ENCODE measurements at places on chromosomes 2 and 18.

- no peak for DNase-seq
These were observed 42.4 kb downstream of the THUMPD2 start for GRCh38 chr2:39736640-39737039.

GRCh38 chr2:227308784-227309183 is 16.3 kb upstream of the MFF start:
- no peak for DNase-seq

GRCh38 chr18:33644494-33644893 is 66.5 kb downstream of the ASXL3 start:
- DNase-seq, result no peak

- no peak for DNase-seq
These were observed 43.2 kb upstream of the GPR75 start for GRCh38 chr2:53903011-53903410.

GRCh38 chr2:37447446-37447845 is 103.0 kb downstream of the QPCT start:
- DNase-seq, result no peak

- DNase-seq, result no peak
These were observed 29.4 kb downstream of the GPD2 start for GRCh38 chr2:156465573-156465972.

DNA sequence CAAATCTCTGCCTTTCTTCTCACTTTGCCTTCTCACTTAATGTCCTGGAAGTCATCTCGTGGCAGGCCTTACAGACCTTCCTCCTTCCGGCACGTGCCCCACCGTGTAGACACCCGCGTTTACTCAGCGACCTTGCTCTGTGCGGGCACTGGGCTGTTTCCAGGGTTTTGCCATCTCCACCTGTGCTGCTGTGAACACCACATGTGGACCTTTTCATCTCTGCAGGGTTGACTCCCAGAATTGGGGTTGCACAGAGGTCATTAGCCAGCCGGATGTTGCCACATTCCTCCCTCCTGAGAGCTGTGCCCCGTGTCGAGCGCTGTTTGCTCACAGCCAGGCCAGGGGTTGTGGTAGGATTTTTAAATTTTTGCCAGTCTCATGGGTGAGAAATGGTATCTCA is 25.4 kb downstream of the KCNG2 start:
- no peak for DNase-seq

- no peak for DNase-seq
These were observed 9.5 kb upstream of the PROC start for GRCh38 chr2:127408807-127409099.

- no peak for DNase-seq
These were observed 167.8 kb downstream of the NRP2 start for GRCh38 chr2:205850132-205850531.

DNA sequence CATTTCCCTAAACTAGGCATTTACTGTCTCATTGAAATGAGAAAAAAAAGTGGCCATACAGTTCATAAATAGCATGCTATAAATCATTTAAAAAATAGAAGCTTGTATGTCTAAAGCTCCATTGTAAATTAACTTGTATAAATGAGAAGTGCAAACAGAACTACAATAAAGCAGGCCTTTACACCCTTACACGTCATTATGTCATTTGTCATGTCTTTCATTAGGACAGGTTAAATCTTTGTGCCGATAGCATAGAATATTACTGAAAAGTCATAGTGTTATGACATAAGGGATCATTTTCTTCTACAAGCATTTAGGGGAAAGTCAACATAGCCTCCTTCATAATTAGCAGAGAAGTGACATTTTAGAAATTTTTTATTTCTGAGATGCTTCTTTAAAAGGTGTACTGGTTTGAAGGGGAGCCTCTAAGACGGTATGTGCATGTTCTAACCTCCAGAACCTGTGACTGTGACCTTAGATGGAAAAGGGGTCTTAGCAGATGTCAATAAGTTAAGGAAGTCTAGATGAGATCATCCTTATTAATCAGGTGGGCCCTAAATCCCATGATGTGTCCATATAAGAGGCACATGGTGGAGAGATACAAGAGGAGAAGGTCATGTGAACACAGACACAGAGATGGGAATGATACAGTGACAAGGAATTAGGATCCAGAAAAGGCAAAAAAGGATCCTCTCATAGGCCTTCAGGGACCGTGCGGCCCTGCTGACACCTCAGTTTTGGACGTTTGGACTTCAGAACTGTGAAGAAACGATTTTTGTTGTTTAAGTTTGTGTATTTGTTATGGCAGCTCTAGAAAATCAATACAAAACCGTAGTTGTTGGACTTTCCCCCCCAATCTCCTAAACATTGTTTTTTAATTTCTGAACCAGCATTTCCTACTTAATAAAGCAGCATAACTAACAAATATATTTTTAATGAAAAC is 863.7 kb downstream of the MBD2 start:
- no peak for DNase-seq

DNA sequence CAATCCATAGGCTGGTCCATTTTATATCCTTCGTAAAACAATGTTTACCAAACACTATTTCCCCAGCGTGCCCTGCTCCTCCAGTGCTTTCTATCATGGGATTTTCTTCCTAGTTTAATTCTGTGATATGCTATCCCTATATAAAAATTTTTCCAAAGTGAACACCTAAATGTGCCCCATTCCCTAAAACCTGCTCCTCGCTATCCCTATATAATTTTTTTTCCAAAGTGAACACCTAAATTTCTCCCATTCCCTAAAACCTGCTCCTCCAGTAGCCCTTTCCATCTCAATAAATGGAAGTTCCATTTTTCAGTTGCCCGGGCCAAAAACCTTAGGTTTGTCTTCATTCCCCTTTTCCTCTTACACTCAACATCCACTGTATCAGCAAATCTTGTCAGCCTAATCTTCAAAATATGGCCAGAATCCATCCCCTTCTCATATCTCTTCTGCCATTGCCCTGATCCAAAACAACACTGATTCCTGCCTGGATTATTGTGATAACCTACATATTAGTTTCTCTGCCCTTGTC is 26.1 kb downstream of the APOB start:
- DNase-seq, result no peak

DNA sequence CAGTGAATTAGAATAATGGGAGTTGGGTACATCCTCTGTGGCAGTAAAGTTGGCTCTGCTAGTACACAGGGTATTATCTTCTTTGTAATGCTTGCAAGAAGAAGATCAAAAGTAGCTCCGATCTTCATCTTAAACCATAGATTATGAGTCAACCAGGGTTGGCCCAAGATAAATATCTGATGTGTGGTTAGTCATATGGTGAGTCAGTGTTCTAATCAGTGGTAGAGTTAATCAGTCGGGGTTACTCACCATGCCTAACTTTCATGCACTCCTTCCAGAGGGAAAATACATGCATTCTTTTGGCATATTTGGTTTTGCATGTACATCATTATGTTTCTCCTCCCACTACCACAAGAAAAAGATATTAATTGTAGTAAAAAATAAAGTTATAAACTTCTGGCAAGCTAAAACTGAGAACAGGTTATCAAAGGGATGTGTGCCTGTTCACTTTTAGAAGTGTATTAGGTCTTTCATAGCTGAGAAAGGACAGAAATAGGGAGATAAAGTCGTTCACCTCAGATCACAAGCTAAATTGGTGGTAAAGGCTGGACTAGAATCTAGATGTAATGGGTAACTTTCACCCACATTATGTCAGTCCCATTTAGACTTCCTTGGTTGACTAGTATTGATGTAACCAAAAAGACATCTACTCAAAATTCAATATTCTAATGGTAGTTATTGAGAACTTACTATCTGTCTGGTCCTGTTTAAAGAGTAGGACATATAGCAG is 684.4 kb downstream of the IRS1 start:
- DNase-seq, result no peak

DNA sequence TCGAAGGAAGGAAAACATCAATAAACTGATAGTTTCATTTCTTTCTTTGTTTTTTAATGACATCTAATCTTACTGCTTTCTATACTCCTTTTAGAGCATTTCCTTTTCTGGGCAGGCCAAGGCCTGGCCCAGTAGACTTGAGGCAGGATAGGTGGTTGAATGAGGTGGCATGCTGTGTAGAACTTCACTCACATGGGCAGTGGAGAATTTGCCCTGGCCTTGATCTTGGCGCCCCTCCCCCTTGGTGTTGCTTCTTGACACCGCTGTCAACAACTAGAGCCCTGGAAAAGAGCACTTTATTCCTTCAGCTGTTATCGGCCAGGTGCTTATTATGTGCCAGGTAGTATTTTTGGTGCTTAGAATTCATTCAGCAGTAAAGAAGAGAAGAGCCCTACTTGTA is 37.4 kb downstream of the XRCC5 start:
- DNase-seq, result no peak

- no peak for DNase-seq
These were observed 183.3 kb downstream of the LTBP1 start for GRCh38 chr2:33130054-33130447.

GRCh38 chr2:101219246-101219645 is 33.4 kb upstream of the CNOT11 start:
- DNase-seq, result no peak

GRCh38 chr18:8689517-8689916 is 15.8 kb upstream of the MTCL1 start:
- DNase-seq, result no peak

DNA sequence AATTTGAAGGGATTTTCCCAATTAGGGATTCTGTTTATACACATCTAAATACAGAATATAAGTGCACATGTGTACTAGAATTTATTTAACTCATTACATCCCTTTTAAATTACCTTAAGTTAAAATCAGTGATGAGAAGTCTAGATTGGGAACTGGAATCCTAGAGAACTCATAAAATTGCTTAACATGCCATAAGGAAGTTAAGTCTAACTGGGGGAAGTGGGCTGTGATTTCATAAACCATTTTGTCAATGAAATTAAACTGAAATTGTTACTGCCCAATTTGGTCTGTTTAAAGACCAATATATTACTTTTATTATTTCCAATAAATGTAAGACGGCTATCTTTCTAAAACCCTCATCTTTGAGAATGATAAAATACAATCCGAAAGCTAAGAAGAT is 72.3 kb upstream of the CD226 start:
- DNase-seq, result no peak

GRCh38 chr2:144324446-144325045 is 195.4 kb downstream of the ZEB2 start:
- DNase-seq, result no peak

- no peak for DNase-seq
These were observed 1202.8 kb downstream of the CNTNAP5 start for GRCh38 chr2:125227843-125228392.

- no peak for DNase-seq
These were observed 69.0 kb downstream of the TPO start for GRCh38 chr2:1482253-1482675.

GRCh38 chr2:144424559-144425240 is 95.2 kb downstream of the ZEB2 start:
- DNase-seq, result no peak

DNA sequence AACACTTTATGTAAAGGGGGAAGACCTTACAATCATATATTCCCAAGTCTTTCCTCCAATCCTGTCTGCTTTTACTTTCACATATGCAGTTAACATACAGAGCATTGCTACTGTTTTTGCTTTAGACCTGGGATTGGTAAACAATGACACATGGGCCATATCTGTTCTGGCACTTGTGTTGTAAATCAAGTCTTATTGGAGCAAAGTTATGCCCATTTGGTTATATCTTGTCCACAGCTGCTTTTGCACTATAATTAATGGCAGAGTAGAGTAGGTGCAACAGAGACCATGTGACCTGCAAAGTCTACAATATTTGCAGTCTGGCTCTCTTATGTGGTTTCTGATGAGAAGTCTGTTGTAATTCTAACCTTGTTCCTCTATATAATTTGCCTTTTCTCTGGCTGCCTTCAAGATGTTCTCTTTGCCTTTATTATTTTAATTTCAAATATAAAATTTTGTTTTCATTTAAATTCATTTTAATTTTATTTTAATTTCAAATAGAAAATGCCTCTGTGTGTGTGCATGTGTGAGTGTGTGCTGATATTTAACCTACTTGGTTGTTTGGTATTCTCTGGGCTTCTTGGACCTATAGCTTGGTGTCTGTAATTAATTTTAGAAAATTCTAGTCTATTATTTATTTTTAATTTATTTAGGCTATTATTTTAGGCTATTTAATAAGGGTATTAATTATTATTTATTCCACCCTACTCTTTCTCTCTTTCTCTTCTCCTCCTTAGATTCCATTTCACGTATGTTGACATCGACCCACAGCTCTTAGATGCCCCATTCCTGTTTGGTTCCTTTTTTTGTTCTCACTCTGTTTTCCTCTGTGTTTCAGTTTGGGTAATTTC is 16.8 kb upstream of the LPIN1 start:
- no peak for DNase-seq

GRCh38 chr18:62347089-62347506 is 22.0 kb downstream of the TNFRSF11A start:
- no peak for DNase-seq

DNA sequence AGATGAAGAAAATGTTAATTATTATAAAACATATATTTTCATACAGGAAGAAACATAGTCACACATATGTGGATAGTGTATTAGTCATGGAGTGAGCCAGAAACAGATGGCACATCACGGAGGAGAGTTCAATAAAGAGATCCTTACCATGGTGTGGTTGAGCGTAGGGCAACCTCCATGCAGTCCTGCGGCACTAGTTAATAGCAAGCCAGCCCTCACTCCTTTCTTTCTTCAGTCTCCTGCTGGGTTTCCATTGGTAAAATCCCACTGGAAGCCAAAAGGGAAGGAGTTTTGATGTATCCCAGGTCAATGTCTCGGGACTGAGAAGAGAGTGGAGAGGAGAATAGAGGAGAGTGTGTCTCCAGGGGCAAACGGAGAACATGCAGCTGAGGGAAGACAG is 328.1 kb downstream of the NR4A2 start:
- DNase-seq, result no peak

GRCh38 chr2:172358691-172359556 is 68.5 kb upstream of the ITGA6 start:
- no peak for DNase-seq

GRCh38 chr2:241482126-241482955 is 26.0 kb downstream of the STK25 start:
- no peak for DNase-seq

- no peak for DNase-seq
These were observed 28.8 kb upstream of the FBXO11 start for GRCh38 chr2:47935071-47935470.

DNA sequence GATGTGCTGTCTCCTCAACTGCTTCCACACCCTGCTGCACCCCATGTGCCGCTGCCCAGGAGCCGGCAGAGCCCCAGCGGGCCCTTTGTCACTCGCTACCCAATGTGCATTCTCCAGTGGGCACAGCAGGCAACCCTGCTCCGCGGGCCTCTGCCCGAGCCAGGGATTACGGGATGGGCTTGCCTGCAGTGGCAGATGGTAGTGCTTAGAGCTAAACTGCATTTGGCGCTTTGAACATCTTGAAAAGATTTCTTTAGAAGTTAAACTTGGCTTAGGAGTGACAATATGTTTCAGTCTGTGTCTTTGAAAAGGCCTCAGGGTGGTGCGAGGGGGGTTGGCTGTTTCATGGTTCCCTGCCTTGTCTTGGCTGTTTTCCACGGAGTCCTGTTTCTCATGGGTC is 84.0 kb upstream of the BOD1L2 start:
- DNase-seq, result no peak

DNA sequence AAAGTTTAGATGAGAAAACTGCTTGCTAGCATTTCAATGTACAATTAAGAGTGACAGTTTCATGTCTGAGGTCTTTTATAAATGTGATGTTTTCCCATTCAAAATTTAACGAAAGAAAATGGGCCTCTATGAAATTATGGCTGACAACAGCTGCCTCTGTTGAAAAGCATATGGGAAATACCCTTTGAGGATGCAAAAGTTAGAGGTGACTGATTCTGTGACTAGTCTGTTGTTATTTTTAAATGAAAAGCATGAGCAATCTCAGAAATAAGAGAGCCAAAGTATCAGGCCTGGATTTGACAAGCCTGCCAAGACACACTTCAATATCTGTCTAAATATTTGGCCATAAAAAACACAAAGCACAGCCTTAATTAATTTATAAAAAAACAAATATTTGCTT is 580.8 kb downstream of the ERBB4 start:
- no peak for DNase-seq

GRCh38 chr18:2654928-2655177 is 673 bp upstream of the SMCHD1 start:
- DNase-seq, result no peak
